Prostate gland (tissue), 2 donors: ENCODE measurements at places on chromosomes 2 and 18.

GRCh38 chr18:29251681-29252080 is 1074.8 kb upstream of the CDH2 start:
- no peak for DNase-seq

DNA sequence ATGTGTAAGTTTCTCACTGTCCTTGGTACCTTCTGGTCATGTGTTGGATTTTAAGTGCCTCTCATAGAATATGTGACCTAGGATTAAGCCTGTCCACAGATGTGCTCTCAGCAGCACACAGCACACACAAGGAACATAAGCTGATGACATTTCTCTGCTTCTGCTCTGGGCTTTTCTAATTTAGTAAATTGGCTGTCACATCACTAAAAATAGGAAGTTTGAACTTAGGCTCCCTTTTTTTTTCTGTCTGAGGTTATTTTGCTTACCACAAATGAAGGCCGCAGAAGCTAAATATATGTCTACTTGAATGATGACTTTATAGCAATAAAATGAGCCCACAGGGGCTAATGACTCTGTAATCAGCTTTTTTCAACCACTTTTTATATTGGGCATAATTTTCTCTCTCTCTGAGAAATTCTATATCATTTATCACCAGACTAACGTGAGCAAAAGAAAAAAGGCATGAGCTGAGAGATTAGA is 150.2 kb upstream of the KLHL14 start:
- DNase-seq, result no peak

GRCh38 chr2:43727634-43728014 is 46.2 kb upstream of the DYNC2LI1 start:
- DNase-seq, result no peak

DNA sequence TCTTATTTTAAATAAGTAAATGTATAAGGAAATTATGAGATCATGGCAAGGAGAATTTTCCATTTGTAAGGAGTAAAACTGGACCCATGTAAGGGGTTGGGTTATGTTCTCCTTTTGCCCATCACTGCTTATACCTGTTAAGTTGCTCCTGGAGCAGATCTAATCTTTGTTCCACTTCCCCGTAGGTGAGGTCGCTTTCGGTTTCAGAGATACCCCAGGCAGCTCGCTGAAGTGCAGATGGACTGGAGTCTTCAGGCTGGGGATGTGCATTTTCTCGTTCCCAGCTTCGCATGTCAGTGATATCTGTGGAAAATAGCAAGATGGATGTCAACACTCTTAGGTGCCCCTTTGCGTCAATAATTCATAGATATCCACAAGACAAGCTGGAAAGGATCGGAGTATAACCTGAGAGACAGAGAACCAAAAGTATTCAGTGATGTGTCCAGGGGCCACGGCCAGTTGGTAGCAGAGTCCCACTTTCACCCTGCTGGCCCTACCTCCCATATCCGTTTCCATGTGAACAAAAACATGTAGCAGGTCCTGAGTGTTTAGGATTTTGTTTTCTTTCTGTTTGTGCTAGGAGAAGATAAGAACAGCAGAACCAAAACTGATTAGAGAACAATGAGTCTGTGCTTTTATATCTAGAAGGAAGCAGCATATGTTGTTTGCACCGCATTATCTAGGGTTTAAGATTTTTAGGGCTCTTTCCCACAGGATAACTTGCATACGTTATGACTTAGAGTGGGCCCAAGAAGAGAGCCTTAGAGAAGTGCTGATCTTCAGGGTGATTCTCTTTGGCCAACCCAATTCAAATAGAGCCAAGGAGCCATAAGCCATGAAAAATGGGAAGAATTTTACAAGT is 36.0 kb downstream of the GCA start:
- DNase-seq, result no peak

- DNase-seq, result no peak
Observed at GRCh38 chr2:46383113-46383395, 85.8 kb downstream of the EPAS1 start.

- DNase-seq, result peak; percentile 60
Observed at GRCh38 chr2:20282916-20283592, 58.1 kb upstream of the SDC1 start.

DNA sequence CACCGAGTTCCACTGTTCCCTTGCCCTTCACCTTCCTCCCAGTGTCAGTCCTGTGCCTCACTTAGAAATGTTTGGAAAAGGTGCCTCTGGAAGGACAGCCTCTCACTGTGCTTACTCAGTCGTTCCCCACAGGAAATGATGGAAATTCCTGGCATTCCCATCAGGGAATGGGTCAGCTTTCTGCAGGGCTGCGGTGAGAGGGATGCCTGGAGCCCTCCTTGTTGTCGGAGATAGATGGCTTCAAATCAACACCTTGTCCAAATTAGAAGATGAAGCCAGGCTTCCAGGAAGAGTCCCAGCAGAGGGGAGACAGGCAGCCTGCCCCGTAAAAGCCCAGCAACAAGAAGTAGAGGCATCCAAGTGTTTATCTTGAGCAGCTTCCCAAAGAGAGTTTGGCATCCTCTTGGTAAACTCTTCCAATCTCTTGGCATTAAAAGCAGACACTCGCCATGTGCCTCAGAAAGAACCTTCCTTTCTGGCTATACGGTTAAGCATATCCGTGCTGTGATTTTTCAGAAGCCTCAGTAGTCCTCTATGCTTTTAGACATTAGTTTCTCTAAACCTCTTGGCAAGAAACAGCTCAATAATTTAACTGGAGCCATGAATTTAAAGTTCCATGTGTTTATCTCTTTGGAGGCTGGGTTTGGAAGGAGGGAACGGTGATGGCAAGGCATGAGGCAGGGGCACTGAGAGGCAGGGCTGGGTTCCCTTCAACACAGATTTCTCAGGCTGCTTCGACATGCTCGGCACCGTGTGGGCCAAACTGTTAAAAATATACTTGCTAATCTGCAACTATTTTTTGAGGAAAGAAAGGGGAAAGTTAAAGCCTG is 25.1 kb downstream of the COLEC12 start:
- DNase-seq, result peak; percentile 13

GRCh38 chr2:211204456-211204855 is 648.1 kb downstream of the CPS1 start:
- DNase-seq, result no peak

DNA sequence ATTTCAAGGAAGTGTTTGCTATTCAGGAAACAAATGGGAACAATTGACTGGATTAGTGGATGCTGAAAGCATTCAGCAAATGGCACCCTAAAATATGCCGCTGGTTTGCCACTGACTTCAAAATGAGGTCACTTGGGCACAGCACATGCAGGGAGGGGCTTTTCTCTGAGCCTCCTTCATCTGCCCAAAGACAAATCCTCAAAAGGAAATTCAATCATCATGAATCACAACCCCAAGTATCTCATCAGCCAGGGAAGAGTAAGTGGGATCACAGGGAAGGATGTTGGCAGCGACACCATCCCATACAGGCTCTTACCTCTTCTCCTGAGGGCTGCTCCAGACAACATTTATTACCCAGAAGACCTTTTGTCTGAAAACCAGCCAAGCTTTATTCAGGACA is 14.4 kb upstream of the SP140L start:
- no peak for DNase-seq

DNA sequence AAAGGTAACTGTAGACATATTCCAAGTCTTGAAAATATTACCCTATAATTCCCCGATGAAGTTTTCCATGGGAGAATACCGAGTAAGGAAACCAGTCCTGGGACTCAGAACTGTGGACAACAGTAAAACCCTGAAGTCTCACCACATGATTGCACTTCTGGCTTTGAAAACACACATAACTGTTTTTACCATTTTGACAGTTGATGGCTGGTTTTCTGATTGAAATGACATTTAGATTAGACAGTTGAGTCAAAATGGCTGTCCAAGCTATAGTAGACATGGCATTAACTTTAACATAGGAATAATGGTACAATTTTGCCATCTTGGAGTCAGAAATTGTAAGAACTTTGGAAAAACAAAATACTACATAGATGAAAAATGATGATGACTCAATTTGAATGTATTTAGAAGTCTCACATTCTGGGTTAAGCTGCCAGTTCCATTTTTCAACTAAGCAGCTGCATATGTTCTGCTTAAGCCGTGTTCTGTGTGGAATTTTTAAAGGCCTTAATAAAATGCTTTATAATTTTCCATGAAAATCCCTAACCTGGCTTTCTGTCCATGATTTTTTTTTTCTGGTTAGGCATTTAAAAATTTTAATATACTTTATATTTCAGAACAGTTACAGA is 38.3 kb upstream of the WIPF1 start:
- DNase-seq, result no peak

GRCh38 chr2:67579806-67580205 is 182.7 kb downstream of the ETAA1 start:
- no peak for DNase-seq

GRCh38 chr18:59671551-59671950 is 25.7 kb downstream of the CCBE1 start:
- DNase-seq, result no peak

GRCh38 chr2:220373878-220374277 is 746.4 kb downstream of the SLC4A3 start:
- no peak for DNase-seq

GRCh38 chr2:217798191-217798590 is 204.6 kb downstream of the TNS1 start:
- DNase-seq, result no peak

- no peak for DNase-seq
Observed at GRCh38 chr18:69217196-69218000, 183.3 kb upstream of the DOK6 start.

DNA sequence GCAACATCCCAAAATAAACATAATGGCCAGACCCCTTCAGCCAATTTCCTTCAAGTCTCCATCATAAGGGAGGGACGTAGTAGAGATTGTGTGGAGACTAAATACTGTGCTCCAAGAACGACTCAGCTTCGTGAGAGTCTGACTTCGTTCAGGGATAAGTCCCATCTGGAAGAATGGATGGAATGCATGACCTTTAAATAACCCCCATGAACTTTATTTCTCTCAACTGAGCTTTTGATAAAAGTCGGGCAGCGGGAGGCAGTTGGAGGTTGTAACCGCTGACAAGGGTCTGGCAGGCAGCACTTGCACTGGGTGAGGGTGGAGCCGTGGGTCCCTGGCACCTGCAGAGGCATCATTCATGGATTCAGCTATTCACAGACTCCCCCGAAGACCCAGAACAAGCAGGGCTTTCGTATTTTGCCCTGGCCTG is 115.9 kb downstream of the ZFP36L2 start:
- DNase-seq, result no peak

DNA sequence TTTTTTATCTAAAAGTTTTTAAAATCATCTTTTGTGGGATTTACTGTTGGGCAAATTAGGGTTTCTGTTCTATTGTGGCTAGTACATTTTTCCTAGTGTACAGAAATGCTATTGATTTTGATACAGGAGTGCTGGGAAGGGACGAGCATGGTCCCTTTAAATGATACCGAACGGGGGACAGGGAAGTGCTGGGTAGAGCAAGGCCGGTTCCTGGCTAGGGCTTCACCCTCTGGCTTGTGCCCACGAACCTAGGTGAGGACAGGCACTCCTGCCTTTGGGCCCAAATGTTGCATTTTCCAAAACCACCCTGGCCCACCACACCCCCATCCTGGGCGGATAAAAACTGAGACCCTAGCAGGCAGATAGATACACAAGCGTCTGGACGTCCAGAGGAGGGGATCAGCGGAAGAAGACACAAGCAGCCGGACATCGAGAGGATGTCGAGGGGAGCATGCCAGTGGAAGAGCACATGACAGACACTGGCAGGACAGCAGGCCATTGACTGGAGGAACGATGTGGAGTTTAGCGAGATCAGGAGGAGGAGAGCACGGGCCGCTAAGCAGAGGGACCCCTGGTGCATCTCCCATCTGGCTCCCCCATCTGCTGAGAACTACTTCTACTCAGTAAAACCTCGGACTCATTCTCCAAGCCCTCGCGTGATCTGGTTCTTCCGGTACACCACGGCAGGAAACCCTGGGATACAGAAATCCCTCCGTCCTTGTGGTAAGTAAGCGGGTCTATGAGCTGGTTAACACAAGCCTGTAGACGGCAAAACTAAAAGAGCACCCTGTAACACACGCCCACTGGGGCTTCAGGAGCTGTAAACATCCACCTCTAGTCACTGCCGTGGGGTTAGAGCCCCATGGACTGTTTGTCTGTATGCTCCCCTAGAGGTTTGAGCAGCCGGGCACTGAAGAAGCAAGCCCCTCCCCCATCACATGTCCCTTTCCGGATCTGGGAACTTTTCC is 13.5 kb upstream of the CALCRL start:
- DNase-seq, result no peak

GRCh38 chr18:26729008-26729407 is 136.5 kb downstream of the AQP4 start:
- no peak for DNase-seq

GRCh38 chr18:62807396-62807795 is 92.1 kb downstream of the PHLPP1 start:
- no peak for DNase-seq

- DNase-seq, result no peak
Observed at GRCh38 chr18:74514860-74515495, 18.8 kb downstream of the CNDP2 start.

DNA sequence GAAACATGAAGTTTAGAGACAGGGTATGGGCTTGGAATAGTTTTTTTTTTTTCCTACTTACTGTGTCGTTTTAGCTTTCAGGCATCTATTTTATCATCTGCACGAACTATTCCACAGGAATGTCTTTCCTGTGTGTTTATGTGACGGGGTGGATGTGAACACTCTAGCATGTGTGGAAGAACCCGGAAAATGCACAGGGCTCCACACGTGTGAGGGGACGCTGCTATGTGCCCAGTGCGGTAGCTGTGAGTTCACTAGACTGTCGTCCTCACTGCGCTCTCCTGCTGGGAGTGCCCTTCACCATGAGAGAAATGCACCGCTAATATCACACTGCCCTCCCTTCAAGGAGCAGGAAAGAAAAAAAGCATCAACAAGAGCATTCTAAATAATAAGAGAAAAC is 250.8 kb upstream of the PXDN start:
- DNase-seq, result no peak

DNA sequence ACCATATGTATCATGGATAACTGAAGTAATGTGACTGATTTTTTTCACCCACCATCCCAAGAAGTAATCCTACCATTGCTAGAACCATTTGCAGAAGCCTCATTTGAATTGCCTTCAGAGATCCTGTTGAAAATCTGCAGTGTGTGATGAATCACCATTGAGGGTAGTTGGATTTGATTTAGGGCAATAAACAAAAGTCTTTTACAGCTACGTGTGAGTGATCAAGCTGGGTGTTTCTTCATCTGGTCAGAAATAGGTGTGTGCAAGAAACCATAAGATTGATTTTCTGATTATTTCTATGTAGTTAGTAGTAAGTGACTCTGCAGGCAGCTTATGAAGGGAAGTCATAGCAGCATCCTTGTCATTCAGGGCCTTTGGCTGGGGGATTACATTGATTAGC is 159.6 kb downstream of the MGAT5 start:
- no peak for DNase-seq

GRCh38 chr18:78769502-78770105 is 210.0 kb upstream of the SALL3 start:
- DNase-seq, result no peak
